Activated T-cell treated with anti-CD3 and anti-CD28 coated beads for 24 hours (primary cell): ENCODE measurements at places on chromosomes 1 and 21.

- DNase-seq = peak; percentile 30
These were observed 108.6 kb downstream of the OLFML2B start for GRCh38 chr1:161915051-161915503.

DNA sequence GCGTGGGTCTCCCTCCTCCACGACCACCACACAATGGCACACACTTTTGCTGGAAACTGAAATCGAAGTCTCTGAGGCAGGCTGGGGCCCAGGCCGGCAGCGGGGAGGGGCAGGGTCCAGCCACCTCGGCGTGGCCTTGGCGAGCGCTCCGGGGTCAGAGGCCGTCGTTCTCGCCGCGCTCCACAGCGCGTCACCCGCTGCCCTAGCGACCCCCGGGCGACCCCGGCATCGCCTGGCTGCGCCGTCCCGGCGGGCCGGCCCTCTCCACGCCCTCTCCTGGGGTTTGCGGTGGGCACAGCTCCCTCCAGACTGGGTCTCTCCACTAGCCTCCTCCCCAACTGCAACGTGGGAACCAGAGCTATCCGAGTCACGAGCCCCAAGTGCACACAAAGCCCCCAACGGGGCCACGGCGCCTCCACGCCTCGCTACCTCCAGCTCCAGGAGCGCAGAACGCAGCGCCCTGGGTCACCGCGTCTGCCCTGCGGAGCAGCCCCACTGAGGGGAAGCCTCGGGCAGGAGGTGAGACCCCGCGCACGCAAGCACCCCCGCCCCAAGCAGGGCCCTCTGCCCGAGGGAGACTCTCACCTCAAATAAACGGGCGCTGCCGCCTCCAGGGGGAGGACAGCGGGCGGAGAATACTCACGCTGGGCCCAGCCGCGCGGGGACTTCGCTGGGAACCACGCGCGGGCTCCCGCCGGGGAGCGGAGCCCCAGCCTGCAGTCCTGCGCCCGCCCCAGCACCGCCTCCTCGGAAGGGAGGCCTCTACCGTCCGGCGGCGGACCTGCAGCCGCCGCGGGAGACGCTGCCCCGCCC is 134.0 kb upstream of the BARHL2 start:
- DNase-seq = peak; percentile 67

- DNase-seq = no peak
These were observed 74.8 kb downstream of the HLCS start for GRCh38 chr21:36891692-36892091.

- DNase-seq = no peak
These were observed 4.7 kb downstream of the UROD start for GRCh38 chr1:45016767-45017166.

DNA sequence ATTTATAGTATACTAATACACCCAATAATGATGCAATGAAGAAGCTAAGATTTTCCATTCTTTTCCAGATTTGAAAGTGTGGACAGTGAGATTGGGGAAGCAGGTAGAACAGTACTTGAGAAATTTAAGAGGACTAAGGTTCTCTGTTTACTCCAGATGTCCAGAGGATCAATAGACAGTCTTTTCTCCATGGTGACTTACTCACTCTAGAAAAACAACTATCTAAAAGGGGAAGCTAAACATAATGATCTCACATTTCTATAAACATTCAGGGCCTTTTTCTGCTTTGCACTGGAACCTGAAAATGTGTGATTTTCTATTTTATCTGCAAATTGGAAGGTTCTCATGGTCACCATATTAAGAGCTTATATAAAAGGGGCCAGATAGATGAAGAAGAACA is 93.9 kb upstream of the ZBTB18 start:
- DNase-seq = no peak

DNA sequence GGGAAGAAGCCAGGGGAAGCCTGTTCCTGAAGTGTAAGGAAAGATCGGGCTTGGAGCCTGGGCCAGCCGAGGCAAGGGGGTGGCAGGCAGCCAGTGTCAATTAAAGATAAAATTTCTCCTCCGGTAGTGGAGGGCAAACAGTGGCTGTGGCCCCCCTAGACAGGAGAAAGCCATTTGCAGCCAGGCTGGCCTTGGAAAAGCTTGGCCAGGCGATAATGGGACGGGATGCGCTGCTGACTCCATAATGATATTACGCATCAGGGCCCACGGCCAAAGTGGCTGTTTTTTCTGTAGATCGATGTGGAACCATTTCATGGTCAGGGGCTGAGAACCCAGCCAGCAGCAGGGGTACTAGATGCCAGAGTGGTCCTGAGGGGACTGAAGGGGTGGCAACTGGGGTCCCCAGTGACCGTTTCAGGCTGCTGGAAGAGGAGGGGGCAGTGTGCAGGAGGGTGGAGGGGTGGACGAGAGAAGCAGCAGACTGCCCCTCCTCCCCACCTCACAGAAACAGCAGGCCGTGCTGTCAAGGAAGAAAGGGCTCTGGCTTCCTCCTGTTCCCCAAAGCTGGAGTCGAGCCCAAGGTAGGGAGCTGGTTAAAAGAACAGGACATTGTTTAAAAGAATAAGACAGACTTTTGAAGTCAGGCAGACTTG is 25.2 kb downstream of the KCNC4 start:
- no peak for DNase-seq

DNA sequence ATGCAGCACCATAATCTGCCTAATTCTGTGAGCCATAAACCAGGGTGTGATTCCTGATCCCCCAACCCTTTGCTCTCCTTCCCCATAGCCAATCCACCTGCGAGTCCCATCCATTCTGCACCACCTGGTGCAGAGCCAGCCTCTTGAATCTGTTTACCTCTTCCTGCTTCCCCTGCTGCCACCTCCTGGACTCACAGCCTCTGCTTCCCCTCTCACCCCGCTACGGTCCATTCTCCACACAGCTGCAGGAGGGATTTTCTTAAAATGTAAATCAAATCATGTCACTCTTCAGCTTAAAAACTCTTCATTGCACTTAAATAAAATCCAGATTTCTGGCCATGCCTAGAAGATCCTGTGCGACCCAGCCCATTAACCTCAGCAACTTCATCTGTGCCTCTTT is 186.7 kb downstream of the FOXD2 start:
- no peak for DNase-seq

DNA sequence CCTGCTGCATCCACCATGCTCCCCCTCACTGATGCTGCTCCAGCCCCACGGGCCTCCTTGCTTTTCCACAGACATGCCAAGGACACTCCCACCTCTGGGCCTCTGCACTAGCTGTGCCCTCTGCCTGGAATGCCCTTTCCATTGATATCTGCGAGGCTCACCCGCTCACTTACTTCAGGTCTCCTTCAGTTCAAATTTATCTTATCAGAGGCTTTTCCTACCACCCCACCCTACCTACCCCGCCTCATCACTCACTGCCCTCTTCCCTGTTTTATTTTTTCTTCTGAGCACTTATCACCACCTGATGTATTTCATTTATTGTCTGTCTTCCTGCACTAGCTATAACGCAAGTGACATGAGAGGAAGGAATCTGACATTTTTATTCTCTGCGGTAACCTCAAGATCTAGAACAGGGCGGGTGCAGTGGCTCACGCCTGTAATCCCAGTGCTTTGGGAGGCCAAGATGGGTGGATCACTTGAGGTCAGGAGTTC is 7.0 kb downstream of the HSPG2 start:
- no peak for DNase-seq

GRCh38 chr1:237879195-237879594 is 11.5 kb downstream of the ZP4 start:
- DNase-seq = no peak
